SK-N-SH treated with all-trans-retinoic acid at 6 μM for 48 hours (cell line): ENCODE measurements at places on chromosomes 1 and 21.

DNA sequence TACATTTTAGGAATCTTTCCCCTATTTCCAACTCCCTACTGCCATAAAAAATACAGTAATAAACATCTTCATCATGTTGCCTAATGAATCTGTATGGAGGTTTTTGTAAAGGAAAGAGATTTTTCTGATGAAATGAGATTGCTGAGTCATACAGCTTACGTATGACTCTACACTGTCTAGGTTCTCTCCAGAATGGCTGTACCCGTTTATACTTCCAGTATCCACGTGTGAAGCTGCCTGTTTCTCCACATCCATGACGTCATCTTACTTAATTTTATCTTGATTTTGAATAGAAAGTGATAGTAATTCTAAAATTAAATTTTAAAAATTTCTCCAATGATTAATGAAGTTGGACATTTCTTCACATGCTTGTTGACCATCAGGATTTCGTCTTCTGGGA lies 103.7 kb downstream of the COQ8A start:
- no peak for ATAC-seq

DNA sequence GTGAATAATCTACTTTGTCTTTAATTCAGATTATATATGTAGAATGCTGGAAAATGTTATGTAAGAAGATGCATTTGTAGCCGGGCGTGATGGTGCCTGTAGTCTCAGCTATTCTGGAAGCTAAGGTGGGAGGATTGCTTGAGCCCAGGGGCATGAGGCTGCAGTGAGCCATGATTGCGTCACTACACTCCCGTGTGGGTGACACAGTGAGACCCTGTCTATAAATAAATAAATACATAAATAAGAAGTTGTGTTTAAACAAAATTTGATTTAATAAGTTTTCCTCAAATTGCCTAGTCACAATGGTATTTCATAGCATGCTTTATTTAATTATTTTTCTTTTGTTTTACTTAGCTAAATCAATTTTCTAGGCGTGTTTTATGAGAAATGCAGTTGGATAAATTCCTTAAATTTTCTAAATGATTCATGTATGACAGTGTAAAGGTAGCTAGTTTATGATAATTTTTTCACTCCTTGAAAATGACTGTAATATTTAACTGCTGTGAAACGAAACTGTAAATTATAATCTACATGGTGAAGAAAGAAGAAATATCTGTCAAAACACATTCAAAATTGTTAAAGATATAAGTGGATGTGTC lies 232.6 kb downstream of the SRGAP2C start:
- ATAC-seq, result no peak

DNA sequence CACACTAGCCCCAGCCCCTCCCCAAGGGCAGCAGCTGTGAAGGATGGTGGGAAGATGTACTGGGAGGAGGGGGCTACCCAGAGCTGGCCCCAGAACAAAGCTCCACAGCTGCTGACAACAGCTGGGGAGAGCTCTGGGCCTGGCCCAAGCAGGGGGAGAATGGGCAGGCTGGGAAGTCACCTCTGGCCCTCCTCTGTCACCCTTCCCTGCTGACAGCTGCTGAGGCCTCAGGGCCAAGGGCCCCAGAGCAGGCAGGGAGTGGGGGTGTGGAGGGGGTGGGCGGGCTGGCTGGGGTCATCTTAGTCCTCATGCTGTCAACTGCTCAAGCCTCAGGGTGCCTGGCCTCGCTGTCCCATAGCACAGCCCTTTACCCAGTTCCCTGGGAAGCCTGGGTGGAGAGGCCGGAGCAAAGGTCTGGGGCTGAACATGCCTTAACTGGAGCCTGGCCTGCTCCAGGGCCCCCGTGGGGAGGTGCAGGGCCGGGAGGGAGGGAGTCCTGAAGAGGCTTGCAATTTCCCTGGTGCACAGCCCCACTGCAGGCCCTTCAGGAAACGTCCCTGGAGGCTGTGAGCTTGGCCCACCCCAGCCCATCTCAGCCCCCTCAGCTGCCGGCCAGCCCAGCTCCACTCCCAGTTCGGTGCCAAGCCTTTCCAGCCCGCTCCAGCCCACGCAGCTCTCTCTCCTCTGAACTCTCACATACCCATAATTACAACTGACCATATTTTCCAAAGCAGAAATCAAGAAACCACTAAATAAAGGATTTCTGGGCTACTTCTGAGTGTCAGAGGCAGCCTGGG lies 25.7 kb downstream of the HSPG2 start:
- no peak; the same call in 2 of the 3 replicates for ATAC-seq

DNA sequence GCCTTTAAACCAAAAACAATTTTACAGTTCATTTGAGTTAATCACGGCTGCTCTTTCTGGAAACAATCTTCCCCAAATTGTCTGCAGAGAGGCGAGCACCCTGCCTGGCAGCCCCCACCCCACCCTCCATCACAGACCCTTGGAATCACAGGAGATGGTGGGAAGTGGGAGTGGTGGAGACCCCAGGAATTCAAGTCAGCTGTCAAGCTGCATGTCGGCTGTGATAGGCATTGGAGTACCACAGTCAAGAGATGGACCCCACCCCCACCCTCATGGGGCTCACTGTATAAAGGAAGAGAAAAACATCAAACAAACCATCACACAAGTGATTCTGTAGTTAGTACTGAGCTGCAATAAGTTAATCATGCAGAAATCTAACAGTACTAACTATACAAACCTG lies 360.4 kb downstream of the MATN1 start:
- ATAC-seq, result no peak

GRCh38 chr1:192929597-192929996 lies 120.8 kb downstream of the RGS2 start:
- ATAC-seq, result no peak

- no peak for ATAC-seq
Observed at GRCh38 chr1:154842635-154843034, 27.4 kb downstream of the KCNN3 start.

- ATAC-seq, result no peak
Observed at GRCh38 chr1:113937146-113937545, 8.0 kb downstream of the HIPK1 start.

GRCh38 chr1:173429471-173430402 lies 47.4 kb upstream of the PRDX6 start:
- peak; percentile 99 for ATAC-seq

GRCh38 chr21:35059742-35060141 lies 10.6 kb upstream of the RUNX1 start:
- no peak for ATAC-seq

- no peak for ATAC-seq
Observed at GRCh38 chr1:1562556-1563195, 12.0 kb downstream of the SSU72 start.

GRCh38 chr1:111032295-111032897 lies 68.7 kb upstream of the LRIF1 start:
- ATAC-seq, result peak; percentile 49; the same call in 2 of the 3 replicates

DNA sequence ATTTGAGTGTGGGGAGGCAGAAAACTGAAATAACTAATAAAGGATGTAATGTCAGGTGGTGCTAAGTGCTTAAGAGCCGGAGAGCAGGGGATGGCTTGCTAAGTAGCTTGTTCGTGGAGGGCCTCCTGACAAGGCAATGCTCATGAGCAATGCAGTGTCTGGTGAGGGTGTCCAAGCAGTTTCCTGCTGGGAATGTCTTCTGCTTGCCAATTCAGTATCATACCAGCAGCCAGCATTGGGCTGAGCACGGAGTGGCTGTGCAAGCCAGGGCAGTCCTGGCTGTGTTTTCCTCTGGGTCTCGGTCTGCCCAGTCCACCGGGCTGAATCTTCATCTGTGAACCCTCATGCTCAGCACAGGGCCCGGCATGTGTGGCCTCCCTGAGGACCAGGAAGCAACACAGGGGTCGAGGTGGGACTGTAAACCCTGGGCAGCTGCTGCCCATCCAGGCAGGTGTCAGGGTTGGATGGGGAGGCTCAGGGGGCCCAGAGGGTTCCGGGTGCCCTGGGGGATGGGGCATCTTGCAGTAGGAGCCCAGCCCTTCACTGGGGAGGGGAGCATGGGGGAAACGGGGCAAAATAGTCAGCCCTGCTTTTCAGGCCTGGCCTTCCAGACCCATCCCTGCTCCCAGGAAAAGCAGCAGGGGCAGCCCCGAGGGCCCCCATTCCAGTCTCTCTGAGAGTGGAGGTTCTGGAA lies 27.5 kb downstream of the EDN2 start:
- no peak for ATAC-seq

GRCh38 chr21:46211376-46211775 lies 17.2 kb downstream of the LSS start:
- no peak for ATAC-seq

DNA sequence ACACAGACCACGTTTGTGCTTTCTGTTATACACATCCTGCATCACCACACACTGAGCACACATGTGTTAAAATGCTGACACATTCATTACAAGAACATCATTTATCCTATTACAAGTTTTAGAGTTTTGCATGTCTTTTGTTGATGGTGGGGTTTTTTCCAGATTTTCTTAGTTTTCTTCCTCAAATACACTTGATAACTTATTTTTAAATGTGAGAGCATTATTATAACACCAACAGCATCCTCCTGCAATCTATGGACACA lies 67.3 kb downstream of the TGFBR3 start:
- ATAC-seq, result no peak

DNA sequence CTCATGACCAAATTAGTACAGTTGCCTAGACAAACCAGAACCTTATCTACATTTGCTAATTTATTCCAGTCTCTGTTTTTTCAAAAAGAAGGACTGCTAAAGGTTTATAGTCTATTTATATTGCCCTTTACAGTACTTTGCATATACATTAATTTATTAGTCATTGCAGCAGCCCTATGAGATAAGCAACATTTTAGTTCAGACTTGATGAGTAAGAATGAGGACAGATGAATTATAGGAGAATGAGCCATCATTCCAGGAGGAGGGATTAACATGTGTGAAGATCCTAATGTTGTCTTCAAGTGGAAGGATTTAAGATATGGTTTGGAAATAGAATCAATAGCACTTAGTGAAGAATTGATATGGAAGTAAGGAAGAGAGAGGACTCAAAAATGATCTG lies 152.4 kb downstream of the KCTD3 start:
- ATAC-seq, result no peak

DNA sequence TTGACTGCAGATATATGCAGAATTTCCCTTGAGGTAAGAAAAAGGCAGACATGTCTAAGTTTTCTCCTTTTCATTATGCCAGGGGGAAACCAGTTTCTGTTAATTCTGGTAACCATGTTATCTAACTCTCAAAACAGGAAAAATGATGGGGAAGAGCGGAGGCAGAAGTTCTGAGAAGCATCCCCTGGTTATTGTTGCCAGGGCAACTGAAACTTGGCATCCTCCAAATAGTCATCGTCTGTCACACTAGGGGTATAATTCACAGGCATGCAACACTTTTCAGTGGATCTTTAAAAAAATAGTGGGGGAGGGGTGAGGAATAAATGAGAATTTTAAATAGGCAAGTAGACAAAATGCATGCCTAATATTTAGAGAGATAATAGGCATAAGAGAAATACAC lies 715.3 kb upstream of the CXADR start:
- ATAC-seq, result no peak

- peak; percentile 46 for ATAC-seq
Observed at GRCh38 chr1:161013488-161014230, 7.3 kb downstream of the F11R start.

- 0 out of 3 replicates have a peak, but pooled peaks have one; percentile 5 for ATAC-seq
Observed at GRCh38 chr1:67793562-67793961, 39.7 kb downstream of the GNG12 start.

DNA sequence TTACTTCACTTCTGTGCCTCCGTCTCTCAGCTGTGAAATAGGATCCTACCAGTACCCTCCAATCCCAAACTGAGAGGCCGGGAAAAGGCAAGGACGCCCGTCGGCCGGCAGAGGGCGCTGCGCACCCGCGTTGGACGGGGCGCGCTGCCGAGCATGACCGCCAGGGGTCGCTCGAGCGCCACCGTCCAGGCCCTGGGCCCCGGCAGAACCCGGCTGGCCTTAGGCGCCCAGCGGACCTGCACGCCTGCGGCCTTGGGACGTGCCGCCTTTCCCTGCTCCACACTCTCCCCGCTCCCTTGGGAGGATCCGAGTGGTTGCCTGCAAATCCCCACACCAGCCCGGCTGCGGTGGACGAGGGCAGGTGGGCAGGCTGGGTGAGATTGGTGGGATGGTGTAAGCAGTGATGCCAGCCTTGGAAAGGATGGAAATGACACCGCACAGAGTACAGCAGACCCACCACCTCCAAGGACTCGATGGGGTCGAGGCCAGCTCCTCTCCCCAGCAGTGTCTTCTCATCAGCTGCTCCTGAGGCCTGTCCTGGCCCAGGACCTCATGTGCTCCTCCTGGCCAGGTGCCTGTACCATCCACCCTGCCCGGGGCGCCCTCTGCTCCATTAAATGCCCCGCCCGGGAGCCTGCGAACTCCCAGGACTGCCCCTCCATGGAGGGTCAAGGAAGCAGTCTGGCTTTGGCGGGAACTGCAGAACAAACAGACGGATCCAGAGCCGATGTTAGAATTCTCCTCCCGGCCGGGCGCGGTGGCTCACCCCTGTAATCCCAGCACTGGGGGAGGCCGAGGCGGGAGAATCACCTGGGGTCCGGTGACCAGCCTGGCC lies 47.4 kb upstream of the LBR start:
- peak; percentile 91 for ATAC-seq

GRCh38 chr1:17890815-17891191 lies 135.7 kb downstream of the ACTL8 start:
- no peak for ATAC-seq

GRCh38 chr21:32140151-32140550 lies 138.7 kb downstream of the MIS18A start:
- ATAC-seq, result no peak

DNA sequence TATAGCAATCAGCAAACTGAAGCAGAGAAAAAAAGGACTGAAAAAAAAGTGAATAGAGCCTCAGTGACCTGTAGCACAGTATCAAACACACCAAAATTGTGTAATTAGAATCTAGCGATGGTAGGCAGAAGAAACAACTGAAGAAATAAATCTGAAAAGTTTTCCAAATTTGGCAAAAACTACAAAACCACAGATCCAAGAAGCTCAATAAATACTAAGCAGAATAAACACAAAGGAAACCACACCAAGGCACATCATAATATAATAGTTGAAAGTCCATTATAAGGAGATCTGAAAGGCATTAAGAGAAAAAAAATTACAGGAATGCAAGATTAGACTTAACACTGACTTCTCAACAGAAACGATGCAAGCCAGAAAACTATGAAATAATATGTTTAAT lies 7.1 kb upstream of the IL12RB2 start:
- ATAC-seq, result no peak

- ATAC-seq, result no peak
Observed at GRCh38 chr21:38401191-38401926, 96.9 kb downstream of the ERG start.

DNA sequence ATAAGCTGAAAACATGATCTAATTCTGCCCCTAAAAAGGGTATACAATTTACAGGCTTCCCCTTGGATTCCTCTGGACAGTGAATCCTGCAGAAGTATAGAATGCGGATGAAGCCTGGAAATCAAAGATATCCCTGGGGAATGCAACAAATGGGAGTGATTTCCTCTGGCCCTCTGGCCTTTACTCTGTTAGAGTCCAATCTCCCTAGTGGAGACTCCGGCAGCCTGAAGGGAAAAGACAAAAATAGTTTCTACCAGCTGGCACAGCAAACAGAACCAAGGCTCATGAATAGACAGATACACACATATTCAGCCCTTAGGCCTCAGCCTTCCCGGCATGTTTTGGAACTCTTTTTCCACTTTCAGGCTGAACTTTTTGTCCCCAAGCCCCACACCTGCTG lies 3.9 kb upstream of the LRRC52 start:
- no peak for ATAC-seq
